ENCODE measurements at places on chromosomes 3 and 15. TPM values are rescaled to one million over a fixed set of nuclear protein-coding genes. Genes with fewer than 3 reads are reported as not detected.

The C2CD4B gene
- total RNA-seq: 8.4 TPM

The SAXO2 gene
- total RNA-seq: 0.52 TPM

The LSAMP gene
- total RNA-seq: 3.7 TPM

The GRM2 gene
- total RNA-seq: not detected

The GMNC gene
- under 0.01 TPM for total RNA-seq

The SOX14 gene
- total RNA-seq: not detected

The ACOX2 gene
- 14.6 TPM for total RNA-seq

The GABRR3 gene
- total RNA-seq: not detected

The KIF15 gene
- total RNA-seq: 6.3 TPM

The ADCY5 gene
- 6.8 TPM for total RNA-seq

The CCR9 gene
- 0.52 TPM for total RNA-seq

The ALS2CL gene
- 5.2 TPM for total RNA-seq

The TICRR gene
- total RNA-seq: 1.6 TPM

The SH2D7 gene
- total RNA-seq: not detected

The CD47 gene
- total RNA-seq: 52.7 TPM

The POLR2M gene
- total RNA-seq: 256 TPM

The GOLGA8G gene
- not detected for total RNA-seq

The ISLR gene
- total RNA-seq: 85.6 TPM

The C15orf62 gene
- total RNA-seq: not detected

The EIF4A2 gene
- total RNA-seq: 795 TPM

The LCTL gene
- total RNA-seq: not detected

The FMN1 gene
- 3.7 TPM for total RNA-seq

The CFAP161 gene
- total RNA-seq: 5.7 TPM

The ATP8B4 gene
- 15.1 TPM for total RNA-seq

The PLCH1 gene
- 0.52 TPM for total RNA-seq

The GOLGA8S gene
- not detected for total RNA-seq
